ENCODE measurements at places on chromosomes 13 and 19.
A peak's percentile ranks its signal among the peaks of the same experiment; 100 is the strongest.

- no peak for DNase-seq
Observed at GRCh38 chr19:39356647-39357046, 14.4 kb downstream of the SAMD4B start.

GRCh38 chr19:1172353-1173158, 1.5 kb downstream of the SBNO2 start:
- DNase-seq = peak; percentile 69

DNA sequence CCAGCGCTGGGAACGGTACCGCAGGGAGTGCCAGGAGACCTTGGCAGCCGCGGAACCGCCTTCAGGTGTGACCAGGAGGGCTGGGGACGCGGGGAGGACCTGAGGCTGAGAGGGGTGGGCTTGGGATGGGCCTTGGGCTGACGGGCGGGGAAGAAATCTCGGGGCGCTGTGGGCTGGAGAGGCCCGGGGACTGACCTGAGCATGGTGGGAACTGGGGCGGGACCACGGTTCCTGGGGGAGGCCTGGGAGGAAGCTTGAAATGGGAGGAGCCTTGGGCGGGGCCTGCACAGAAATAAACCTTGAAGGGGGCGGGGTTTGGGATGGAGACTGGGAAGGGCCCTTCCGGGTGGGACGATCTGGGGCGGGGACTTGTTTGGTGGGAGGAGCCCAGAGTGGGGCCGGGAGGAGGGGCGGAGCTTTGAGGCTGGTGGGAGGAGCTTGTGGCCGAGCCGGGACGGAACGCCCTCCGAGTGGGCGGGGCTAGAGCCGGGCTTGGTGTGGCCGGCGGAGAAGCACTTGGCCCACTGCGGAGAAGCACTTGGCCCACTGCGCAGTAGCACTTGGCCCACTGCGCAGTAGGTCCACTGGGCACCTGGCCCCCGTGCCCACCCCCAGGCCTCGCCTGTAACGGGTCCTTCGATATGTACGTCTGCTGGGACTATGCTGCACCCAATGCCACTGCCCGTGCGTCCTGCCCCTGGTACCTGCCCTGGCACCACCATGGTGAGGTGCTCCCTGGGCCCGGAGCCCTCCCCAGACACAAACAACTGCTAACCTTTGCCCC, 2.8 kb downstream of the GIPR start:
- DNase-seq = peak; percentile 81

DNA sequence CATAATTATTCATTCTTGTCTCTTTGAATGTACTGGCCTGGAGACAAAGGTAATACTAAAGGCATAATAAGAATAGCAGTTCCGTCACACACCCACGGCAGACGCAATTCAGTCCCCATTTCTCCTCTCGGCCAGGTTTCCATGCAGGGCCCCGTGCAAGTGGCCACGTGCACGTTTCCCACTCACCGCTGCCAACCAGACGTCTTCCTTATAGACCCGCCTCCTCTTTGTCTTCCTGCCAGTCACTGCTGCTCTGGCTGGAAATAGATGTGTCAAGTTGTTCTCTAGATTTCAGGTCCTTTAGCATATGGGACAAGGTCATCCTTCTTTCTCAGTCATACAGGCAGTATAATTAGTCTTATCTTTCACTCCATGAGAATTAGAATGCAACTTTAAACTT, 204.3 kb downstream of the SUCLA2 start:
- DNase-seq = no peak

- no peak for DNase-seq
Observed at GRCh38 chr13:38880397-38880796, 110.2 kb downstream of the STOML3 start.

- DNase-seq = peak; percentile 51
Observed at GRCh38 chr19:36009220-36009619, 607 bp upstream of the SYNE4 start.

- DNase-seq = no peak
Observed at GRCh38 chr13:45717349-45717748, 15.2 kb downstream of the CBY2 start.

DNA sequence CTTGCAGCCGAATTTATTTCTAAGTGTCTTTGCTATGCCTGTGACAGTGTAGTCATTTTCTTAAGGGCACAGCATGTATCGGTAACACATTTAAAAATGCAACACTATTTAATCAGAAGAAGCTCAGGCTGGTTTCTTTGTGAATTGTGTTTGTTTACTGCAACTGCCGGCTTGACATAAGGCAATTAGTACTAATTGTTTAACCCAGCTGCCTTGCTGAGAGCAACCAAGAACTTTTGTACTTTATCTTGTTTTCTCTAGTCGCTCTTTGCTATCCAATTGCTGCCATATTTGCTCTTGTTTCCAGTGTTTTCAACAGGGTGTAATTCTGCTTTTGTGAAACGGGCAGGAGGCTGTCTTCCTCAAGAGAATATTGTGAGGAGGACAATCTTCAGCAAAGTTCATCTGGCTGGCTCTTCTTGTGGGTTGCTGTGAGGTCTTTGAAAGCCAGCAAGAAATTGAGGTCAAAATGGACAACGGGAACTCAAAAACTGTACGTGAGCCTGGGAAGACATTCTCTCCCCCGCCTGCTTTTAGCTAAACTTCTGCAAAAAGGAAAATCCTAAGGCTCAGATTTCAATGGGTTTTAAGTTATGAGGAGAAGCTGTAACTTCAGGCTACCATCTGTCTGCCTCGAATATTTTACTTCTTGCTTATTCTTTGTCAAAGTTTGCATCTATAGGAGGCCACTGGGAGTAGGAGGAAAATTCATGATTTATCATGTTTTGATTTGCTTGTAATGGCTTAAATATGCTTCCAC, 75.8 kb upstream of the TSHZ3 start:
- DNase-seq = peak; percentile 30

- DNase-seq = no peak
Observed at GRCh38 chr19:937259-937694, 11.4 kb downstream of the ARID3A start.

DNA sequence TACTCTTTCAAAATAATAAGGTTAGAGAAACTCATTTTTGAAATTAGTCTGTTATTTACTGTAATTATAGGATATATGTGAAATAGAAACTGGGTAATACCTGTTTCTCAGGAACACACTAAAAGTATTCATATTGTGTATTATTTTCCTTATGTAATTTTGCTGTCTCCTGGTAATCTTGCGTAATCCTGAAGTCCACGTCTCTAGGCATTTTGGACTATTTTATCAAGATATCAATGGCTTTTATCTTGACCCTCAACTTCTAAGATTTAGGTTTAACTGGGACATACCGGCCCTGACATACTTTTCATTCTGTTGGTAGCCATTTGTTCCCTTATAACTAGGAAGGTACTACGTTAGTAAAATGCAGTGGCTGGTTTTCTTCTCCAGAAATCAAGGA, 80.3 kb downstream of the PAN3 start:
- no peak for DNase-seq

DNA sequence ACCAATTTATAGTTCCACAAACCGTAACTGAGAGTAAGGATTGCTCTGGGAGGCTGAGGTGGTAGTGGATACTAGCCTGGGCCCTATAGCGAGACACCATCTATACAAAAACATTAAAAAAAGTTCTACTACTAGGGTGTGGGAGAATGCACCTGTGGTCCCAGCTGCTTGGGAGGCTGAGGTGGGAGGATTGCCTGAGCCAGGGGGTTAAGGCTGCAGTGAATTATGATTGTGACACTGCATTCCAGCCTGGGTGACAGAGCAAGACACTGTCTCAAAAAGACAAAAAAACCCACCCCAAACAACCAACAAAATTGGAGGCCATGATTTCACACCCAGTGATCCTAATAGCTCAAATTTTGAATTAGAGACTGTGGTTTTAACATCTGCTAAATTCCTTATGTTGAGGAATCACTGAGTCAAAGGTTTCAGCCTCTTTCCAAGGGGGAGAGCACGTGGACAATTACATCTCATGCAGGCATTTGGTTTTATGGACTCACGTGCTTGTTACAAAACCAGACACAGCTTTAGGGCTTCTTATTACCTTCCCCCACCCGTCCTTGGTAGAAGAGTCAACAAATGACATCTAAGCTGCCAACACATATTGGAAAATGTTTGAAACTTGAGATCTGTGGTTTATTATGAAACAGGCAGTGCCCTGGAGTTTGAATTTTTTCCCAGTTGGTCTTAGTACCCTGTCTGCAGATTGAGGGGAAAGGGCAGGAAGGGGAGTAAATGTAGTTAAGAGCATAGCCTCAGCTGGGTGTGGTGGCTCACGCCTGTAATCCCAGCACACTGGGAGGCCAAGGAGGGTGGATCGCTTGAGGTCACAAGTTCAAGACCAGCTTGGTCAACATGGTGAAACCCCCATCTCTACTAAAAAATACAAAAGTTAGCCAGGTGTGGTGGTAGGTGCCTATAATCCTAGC, 18.5 kb downstream of the CYP2A6 start:
- DNase-seq = peak; percentile 93

GRCh38 chr19:4676955-4677731, 7.0 kb upstream of the MYDGF start:
- peak; percentile 35 for DNase-seq

GRCh38 chr19:42290523-42291434, 11.2 kb upstream of the PRR19 start:
- peak; percentile 49 for DNase-seq

GRCh38 chr19:48296963-48297734, 27.3 kb downstream of the ZNF114 start:
- DNase-seq = no peak

DNA sequence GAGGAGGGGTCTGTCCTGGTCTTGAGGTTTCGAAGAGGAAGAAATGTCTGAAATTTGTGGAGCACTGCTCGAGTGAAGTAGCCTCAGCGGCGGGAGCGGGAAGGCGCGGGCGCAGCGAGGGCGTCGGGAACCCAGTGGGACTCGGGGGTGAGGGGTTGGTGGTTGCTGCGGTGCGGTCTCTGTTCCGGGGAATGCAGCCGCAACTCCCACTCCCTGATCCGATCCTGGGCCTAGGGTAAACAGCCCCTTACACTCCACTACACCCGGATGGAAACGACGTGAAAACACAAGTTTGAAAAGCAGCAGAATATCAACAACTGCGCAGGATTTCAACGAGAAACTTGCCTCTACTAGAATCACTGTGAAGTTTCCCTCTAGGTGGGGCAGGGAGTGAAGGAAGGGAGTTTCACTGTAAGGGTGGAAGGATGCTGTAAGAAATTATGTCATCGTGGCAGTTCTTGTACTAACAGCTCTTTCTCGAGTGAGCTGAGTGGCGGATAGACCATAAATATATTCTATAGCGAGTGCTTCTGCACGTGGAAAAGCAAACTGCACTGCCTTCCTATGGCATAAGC, 2.0 kb upstream of the KLF12 start:
- DNase-seq = peak; percentile 50

- DNase-seq = no peak
Observed at GRCh38 chr13:71830736-71831135, 36.3 kb downstream of the DACH1 start.

DNA sequence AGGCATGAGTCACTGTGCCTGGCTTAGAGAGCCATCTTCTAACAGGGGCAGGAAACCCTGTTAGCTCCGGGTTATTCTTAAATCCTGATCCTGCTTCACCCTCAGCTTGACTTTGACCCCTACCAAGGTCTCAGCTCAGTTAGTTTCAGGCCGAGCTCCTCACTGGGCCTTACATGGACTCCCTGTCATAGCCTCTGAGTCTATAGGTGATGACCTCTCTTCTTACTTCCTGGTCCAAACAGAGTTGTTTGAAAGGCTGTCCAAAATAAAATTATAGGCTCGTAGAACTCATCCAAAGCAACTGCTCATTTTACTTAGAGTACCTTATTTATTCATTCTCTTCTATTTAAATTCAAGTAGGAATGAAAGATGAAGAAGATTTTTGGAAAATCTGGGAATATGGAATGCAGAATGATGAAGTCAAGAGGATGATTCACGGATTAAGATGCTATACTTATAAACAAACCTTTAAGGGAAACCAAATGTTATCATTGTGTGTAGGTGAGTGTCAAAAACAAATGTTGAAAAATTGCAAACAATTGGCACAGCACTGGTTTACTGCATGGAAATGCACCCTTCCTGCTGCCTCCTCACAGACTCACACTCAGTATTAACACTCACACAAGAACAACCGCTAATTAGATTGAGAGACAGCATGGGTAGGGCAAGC, 174.1 kb downstream of the RGCC start:
- DNase-seq = peak; percentile 16

DNA sequence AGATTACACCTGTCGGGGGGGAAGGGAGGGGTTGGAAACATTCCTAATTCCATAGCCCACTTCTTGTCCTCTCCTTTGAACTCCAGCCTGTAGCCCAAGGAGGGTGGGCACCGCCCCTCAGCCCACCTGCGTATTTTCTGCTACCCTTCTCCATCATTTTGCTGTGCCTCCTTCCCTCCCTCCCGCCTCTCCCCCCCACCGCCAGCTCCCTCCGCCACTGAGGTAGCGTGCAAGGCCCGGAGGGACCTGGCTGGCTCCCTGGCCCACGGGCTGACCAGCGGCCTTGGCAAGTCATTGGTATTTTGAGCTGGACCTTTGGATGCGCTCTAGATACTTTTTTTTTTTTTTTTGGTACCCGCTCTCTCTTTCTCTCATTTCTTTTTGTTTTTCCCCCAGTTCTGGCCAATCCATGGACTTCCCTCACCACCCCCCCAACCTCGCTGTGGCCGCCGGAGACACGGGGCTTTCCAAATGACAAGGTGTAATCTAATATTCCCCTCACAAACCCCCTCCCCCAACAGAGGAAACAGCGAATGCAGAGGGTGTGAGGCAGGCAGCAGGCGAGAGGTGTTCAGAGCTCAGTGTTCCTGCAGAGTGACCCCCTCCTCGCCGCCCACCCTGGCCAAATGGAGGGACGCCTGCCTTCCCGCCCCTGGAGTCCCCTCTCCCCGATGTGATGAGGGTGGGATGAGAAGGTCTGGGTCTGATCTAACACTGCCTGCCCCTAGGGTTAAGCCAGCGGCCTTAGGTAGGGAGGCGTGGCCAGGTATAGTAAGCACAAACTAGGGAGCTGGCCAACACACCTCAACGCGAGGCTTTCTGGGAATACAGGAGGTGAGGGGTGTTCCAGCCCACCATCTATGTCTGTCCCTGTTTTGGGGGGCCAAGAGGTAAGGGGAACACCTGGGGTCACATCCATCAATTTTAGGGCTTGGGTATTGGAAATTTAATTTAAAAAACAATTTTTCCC, 89.2 kb downstream of the PTPRS start:
- no peak for DNase-seq

DNA sequence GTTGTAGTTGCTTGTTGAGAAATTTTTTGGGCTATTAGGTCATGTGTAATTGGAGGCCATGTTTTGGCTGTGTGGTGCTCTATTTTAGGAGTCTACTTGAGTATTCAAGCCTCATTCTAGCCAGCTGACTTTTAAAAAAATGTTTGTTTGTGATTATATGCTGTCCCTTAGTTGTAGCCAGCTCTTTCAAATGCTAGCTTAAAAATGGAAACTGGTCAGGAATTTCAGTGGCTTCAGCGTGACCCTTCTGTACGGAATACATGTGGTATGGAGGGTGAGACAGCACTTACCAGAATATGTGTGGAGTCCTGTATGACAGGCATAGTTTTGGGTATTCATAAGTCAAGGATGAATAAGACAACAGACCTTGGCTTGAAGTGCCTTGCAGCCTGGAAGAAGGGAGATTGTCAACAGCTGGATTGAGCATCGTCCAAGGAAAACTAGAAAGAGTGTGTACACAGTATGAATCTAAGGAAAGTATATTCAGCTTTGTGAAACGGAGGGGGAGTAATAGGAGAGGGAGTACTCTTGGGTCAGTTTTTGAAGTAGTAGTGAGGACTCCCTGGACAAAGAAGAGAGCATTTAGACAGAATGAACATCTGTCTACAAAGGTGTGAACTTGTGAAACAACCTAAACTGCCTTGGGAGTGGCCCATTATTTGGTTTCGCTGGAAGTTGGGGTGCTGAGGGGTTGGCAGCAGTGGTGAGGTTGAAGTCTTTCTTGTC, 20.0 kb upstream of the WTIP start:
- DNase-seq = no peak

- DNase-seq = peak; percentile 67
Observed at GRCh38 chr19:58544591-58545285, 874 bp downstream of the TRIM28 start.
